ENCODE measurements at places on chromosomes 3 and 15.

DNA sequence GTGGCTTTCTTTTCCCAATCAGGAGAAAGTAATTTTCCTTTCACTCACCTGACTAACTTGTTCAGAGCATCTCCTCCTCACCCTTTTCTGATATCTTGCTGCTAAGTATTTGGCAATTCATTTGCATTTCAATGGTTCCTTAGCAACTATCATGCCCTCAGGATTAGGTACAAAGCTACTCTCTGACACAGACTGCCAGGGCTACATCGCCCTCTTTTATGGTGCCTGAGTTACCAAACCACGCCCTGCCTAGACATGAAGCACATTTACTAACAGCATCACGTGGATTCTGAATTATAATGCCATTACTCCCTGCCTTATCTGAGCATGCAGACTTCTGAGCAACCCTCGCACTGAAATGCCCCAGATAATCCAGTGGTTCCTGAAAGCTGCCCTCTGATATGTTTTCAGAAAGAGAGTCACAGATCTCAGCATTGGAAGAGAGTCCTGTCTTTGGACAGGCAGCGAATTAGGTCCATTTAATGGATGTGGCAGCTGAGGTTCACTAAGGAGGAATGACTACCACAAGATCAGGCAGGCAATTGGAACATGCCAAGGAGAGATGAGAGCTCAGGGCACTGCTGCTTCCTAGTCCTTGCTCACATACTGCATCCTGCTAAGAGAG, 14.5 kb downstream of the EPHB1 start:
- DNase-seq: no peak

GRCh38 chr3:187063286-187064121, 75.8 kb downstream of the RPL39L start:
- DNase-seq: no peak

DNA sequence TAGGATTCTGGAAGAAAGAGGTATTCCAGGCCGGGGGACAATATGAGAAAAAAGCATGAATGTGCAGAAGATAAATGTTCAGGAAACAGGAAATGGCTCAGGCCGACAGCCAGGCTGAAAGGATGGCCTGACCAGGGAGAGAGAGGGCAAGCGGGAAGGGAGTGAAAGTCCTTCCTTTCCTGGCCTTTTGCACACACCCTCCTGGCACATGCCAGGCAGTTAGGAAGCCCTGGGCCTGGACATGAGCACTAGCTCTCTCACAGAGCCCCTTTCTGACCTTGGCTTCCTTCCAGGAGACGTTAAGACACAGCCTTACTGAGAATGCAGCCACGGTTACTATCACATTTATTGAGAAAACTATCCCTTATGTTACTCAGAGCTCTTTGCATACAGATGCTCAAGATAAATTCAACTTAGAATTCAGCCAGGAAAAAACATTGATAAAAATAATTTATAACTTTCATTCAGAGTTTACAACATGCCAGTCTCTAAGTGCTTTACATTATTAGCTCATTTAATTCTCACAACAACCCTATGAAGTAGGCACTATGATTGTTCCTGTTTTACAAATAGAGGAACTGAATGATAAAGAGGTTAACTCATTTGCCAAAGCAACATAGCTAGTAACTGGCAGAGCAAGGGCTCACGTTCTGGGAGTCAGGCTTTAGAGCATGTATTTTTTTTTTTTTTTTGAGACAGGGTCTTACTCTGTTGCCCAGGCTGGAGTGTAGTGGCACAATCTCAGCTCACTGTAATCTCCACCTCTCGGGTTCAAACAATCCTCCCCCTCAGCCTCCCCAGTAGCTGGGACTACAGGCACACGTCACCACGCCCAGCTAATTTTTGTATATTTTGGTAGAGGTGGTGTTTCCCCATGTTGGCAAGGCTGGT, 39.4 kb upstream of the SMAD3 start:
- DNase-seq: no peak

DNA sequence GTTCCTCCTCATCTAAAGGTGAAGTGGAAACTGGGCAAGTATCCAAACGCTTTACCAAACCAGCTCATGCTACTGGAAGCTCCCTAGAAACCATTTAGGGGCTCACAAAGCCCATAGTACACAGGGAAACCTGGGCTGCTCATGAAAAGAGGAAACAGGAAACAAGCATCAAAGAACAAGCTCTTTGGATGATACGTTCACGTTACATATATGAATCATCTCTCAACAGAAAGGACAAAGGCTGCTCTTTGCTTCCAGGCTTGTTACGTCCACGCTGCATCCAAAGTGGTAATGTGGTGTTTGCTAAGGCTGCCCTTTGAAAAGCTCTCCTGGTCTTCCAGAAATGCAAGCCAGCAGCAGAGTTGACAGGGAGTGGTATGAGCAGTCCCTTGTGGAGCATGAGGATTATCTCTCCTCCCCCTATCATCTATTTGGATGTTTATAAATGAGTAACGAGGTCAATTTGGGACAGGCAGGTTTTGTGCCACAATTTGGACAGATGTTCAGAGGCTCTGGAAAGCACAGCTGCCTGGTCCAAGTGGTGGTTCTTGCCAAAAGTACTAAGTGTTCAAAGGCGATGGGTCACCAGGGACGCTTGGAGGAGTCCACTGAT, 98.0 kb upstream of the RORA start:
- DNase-seq: no peak

DNA sequence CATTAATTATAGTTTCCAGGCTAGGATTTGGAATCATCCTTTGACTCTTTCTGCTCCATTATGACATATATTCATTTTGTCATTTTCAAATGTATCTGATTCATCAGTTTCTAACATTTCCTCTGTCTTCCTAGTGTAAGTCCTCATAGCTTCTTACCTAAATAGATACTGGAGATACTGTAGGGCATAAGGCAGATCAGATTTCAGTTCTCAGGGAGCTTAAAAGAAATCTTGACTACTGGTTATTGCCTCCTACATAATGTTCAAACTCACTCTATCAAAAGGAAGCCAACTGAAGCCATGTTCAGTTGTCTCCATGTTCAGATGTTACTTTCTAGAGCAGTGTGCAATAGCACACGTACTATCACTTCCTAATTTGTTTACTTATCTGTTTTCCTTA, 29.6 kb upstream of the CTDSPL2 start:
- no peak for DNase-seq

DNA sequence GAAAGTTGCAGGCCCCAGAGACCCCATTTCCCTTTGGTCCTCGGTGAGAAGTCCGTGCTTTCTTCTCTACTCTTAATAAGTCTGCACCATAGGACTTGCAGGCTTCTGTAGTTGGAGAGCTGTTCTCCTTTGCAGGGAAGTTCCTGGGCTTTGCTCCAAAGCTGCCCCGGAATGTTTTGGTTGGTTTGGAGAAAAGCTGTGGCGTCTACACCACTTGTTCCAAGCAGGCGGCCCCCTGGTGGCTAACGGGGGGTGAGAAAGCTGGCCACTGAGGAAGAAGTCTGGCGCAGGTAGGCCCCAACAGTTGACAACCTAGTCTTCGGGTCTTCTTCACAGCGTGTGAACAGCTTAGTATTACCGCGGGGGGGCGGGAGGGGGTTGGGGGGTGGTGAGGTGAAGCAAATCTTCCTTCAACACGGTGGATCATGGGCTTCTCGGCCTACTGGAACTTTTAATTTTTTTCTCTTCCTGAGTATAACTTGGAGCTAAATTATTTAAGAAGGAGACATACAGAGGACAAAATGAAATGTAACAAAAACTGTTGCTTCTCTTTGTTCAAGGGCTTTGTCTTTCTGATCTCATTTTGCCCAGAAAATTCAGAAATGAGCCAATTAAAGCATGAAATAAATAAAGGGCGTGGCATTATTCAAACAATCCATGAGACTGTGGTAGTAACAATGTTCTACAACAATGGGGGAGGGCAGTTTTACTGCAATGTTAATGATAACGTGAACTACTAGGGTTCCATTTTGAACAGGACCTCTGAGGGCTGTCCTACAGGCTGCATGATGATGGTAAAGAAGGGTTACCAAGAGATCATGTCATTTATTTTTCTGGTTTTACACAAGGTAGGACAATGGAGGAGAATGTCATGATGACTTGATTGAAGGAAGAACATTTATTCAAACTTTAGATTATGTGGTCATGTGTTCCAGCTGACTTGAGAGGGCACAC, 2.2 kb upstream of the THRB start:
- DNase-seq: peak; percentile 74
